KG1 (cell line): ENCODE measurements at places on chromosomes 3 and 15.

DNA sequence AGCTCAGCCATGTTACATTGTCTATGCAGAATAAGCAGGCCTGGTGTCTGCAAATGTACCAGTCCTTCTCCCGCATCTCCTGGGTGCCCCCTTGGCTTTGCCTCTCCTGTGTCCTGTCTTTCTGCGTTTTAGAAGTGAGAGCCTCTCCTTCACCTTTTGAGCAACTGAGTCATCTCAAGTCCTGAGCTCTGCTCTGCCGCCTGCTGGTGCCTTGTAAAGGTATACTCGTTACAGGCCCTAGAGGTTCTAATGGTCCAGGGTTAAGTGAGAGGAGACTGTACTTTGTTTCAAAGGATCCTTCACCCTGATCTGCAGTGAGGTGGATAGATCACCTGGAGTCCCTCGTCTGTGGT lies 12.6 kb downstream of the GHRL start:
- DNase-seq = no peak

DNA sequence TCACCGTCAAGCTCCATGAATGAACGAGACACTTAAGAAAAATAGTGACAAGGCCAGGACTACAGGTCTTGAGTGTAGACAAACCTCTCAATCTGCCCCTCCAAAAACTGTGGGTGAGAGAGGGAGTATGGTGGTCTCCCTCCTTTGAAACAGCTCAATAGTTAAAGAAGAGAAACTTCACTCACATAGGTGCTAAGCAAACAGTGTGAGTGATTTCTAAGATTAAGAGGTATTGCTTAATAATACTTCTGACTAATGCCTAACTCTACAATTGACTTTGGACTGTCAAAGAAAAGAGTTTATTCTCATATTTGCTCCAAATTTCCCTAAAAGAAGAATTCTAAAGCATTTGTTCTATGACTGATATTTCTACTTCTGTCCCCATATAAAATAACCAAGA lies 17.0 kb upstream of the TMEM108 start:
- no peak for DNase-seq

GRCh38 chr3:76566211-76566534 lies 473.7 kb upstream of the ROBO2 start:
- no peak for DNase-seq

GRCh38 chr15:71705151-71705550 lies 105.2 kb upstream of the NR2E3 start:
- no peak for DNase-seq

DNA sequence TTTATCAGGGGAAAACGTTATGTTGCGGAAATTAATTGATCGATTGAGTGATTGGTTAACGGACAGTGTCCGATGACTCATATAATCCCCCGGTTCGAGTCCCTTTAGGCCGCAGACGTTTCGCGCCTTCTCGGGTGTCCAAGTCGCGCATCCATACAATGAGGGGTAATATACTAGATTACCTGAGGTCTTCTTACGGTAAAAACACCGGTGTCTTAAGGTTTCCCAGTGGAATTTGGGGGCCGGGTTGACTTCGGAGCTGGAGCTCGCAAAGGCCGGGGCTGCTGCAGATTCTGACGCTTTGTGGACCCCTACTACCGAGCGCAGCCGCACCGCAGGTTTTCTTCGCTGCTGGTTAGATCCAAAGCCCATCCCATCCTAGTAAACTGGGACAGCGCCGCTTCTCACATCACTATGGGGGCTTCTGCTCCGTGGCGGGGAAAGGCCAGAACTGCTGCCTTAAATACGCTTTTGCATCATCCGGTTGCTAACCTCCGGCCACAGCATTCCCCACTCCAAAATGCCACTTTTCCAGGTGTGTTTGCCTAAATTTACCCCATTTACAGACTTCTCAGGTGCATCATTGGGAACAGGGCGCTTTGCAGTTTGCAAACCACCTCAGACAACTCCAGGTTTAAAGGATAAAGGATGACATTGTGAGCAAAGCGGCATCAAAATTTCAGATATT lies 858 bp upstream of the SACM1L start:
- peak; percentile 45 for DNase-seq

GRCh38 chr3:180048840-180049239 lies 12.1 kb upstream of the PEX5L start:
- no peak for DNase-seq

- no peak for DNase-seq
Measured at GRCh38 chr3:50502584-50503423, 630 bp downstream of the CACNA2D2 start.

GRCh38 chr3:124201226-124201625 lies 209.3 kb upstream of the ROPN1 start:
- no peak for DNase-seq

DNA sequence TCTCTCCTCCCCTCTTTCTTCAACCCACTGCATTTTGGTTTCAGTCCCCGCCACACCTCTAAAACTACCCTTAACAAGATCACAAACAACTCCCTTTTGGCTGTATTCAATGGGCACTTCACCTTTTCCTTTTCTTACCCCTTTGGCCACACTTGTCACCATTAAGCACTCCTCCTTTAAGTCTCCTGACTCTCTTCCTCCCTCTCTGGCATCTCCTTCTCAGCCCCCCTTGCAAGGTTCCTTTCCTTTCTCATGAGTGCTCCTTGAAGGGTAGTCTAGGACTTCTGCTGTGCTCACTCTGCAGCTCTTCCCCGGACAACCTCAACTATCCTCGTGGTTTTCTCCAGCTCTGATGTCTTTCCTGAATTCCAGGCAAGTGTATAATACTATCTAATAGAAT lies 103.7 kb downstream of the RPL22L1 start:
- DNase-seq = no peak

DNA sequence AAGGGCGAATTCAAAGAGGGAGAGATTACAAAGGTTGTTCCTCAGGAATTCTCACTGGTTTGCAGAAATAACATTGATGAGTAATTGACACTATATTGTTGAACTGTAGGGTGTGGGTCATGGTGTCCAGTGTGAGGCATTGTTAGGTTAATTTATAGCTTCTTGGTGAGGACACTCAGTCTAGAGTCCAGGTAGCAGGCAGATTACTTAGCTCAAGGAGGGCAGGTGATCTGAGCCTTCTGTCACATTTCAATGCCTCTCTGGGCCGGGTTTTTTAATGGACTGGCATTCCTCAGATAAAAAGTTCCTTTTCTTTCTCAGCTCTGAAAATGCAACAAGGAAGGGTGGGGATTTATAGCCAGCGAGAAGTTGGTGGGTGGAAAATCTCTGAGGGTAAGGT lies 194.2 kb upstream of the PROK2 start:
- DNase-seq = no peak
